ENCODE measurements at places on chromosomes 1 and 21.

DNA sequence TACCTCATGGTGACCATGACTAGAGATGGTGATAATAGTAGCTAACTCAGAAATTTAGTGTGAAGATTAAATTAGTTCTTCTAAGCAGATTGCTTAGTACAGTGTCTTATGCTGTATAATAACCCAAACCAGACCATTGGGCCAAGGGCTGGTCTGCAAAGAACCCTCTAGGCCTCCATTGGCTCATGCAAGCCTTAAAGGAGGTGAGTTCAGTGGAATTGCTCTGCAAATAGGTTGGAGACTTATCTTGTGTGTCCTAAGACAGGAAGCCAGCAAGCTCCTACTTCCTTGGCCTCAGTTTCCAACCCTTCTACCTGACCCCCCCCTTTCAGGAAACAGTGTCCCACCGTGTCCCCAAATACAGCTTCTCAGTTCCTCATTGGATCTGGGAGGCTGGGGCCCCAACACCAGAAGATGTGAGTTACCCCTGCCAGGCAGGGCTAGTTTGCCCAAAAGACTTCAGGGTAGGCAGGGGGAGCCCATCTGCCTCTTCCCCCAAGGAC lies 1.9 kb upstream of the MEF2D start:
- DNase-seq: no peak

DNA sequence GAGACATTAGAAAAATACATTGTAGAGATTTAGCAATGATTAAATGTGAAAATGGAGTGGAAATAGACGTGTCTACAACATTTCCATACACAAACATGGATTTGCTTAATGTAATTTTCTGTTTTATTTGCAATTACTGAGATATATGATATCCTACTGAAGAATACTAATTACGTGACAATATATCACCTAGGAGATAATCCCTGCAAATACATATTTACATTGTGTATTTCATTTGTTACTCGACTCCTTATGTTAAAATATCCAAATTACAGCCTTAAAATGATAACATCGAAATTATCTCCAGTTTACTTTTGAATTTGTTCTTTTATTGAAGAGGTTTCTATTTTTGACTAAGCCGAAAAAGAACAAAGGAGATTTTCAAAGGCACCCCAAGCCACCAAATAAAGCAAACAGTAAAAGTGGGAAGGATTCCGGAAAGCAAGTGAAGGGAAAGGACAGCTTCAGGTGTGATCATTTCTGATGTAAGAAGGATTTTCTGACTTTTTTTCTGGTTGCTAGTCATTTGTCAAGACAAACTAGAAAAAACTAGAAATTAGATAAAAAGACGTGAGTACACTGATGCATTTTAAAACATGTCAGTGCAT lies 7.9 kb downstream of the LHX4 start:
- DNase-seq: no peak

DNA sequence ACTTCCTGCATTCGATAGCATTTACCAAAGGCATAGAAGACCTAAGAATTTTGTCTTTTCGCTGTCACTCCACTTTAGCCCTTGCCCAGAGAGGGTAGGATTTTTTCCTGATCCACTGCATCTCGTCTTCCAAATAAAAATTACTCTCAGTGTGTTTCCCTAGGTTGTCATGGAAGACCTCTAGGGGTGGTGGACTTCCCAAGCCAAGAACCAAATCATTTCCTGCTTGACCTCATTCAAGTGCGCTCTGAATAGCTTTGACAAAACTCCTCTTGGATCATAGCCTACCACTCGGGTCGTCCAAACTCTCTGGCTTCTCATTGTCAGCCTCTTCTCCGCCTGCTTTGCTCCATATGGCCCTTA lies 431 bp upstream of the C1orf52 start:
- peak; percentile 39 for DNase-seq

GRCh38 chr1:175891783-175892309 lies 148.5 kb upstream of the TNR start:
- DNase-seq: no peak

- DNase-seq: no peak
Observed at GRCh38 chr1:243831463-243831862, 18.6 kb downstream of the AKT3 start.

DNA sequence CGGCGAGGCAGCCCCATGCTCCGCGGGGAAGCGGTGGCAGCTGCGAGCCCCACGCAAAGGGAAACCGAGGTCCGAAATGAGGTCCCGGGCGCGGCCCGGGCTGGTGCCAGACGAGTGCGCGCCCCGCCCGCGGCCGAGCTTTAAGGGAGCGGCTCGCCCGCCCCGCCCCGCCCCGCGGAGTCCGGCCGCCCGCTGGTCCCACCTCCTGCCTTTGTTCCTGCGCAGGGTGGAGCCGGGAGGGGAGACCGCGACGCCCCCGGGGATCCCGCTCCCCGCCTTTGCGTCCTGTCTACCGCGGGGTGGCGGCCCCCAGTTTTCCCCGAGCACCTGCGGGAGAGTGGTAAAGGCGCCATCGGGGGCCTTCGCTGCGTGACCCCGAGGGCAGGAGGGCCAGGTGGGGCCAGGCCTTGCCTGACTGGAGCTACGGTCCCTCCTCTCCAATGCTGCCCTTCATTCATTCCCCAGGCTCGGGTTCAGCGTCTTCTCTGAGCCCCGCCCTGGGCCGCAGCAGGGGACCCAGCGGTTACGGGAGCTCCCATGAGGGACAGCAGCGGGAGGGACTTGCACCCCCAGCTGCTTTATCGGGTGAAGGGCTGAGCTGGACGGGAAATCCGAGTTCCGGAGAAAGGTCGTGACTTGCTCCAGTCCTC lies at the start of gene HES2:
HES2 (minus strand) TSS at position 116 of the 650 bp plus-strand sequence; CDS start at position 17, 99 bp downstream.
- peak; percentile 50 for DNase-seq

DNA sequence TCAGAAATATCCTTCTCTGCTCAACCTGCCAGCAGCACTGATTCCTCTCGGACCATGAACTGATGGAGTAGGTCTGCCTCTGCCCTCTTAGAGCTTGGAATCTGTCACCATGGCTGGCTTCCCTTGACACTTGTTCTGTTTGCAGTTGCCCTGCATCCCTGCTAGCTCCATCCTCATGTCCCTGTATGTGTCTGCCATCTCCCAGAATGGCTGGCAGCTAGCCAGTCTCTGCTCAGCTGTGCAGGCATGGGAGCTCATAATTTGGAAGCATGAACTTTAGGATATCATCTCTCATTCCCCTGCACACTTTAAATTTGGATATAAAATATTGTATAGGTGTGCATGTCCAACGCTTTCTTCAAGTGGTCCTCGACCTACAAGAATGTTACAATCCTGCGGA lies 95.4 kb downstream of the C1orf94 start:
- no peak for DNase-seq

DNA sequence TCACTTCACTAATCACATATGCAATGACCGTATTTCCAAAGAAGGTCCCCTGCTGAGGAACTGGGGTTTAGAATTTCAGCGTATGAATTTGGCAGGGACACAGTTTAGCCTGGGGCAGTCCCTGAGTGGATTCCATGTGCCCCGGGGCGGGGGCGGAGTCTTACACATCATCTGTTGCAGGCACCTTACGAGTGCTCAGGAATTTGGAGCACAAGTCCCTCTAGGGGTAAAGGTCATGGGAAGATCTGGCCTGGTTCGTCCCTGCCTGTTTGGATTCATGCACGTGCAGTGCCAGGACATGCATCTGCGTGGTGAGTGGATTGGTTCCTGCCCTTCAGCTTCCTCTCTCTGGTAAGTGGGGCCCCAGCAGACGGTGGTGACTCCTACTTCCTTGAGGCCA lies 208.3 kb upstream of the C1orf174 start:
- no peak for DNase-seq

- no peak for DNase-seq
Observed at GRCh38 chr1:228798548-228798947, 63.3 kb downstream of the RHOU start.

DNA sequence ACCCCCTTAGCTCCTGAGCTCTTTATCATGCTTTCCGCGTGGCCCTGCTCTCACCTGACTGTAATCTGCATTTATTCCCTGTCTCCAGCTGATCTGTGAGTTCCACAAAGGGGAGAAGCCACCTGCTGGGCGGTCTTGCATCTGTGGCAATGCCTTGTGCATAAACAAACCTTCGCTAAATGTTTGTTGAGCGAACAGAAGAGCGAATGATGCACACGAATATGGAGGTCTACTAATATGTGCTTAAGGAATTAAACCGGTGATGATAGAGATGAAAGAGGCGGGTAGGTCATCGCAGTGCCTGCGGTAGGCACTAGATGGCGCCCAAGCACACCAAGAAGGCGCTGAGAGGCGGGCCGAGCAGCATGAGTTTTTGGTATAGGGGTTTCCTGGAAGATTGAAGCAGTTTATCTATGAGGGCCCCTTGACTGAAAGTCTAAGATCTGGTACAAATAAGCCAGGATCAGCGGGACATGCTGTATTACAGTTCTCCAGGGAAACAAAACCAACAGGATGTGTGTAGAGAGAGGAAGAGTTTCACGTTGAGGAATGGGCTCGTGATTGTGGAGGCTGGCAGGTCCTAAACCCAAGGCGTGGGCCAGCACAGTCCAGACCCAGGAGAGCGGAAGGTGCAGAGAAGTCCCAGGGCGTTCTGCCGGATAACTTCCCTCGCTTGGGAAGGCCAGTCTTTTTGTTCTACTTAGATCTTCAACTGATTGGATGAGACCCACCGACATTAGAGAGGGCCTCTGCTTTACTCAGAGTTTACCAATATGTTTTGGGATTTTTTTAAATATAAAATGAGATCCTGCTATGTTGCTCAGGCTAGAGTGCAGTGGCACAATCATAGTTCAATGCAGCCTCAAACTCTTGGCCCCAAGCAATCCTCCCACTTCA lies 34.7 kb downstream of the TOMM20 start:
- peak; percentile 83 for DNase-seq

GRCh38 chr1:25569597-25570396 lies 26.4 kb downstream of the LDLRAP1 start:
- no peak for DNase-seq

- peak; percentile 80 for DNase-seq
Observed at GRCh38 chr1:28359592-28360239, 9.8 kb upstream of the PHACTR4 start.

DNA sequence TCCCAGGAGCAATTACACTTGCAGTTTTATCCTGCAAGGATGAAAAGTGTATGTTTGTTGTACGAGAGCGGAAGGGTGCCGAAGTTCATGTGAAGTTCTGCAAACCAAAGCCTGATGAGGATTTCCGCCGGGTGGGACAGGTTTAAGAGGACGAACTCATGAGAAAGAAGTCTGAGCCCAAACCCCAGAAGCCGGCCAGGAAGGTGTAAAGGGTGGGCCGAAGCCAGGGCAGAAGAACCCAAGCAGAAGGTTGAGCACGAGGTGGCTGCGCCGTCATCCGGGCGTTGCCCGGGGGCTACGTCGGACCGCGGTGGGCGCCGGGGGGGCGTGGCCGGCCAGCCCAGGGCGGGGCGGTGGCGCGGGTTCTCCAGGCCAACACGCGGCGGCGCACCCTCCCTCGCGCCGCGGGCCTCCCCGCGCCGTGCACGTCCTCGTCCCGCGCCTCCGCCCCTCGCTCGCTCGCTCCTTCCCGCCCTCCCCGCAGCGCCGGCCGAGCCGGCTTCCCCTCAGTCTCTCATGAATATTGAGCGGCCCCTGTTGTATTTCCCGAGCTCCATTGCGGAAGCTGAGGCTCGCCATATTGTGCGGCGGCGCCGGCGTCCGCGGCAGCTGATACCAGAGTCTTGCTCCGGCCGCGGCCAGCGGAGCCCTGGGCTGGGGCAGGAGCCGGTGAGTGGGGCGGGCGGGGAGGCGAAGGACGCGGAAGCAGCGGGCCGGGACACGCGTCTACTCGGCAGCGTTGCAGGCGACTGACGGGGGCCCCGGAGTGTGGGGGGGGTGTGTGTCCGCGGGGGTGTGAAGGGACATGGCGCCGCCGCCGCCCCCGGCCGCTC lies at the start of gene RNF2:
RNF2 (plus strand) TSS at position 578 of the 833 bp plus-strand sequence. CDS start 41,996 bp downstream, outside the sequence.
- DNase-seq: peak; percentile 87

GRCh38 chr1:13908128-13908527 lies 208.1 kb downstream of the PRDM2 start:
- no peak for DNase-seq

- no peak for DNase-seq
Observed at GRCh38 chr1:56774067-56774609, 45.1 kb downstream of the FYB2 start.

GRCh38 chr1:11730429-11730891 lies 5.5 kb upstream of the AGTRAP start:
- no peak for DNase-seq

GRCh38 chr1:76830373-76830772 lies 36.9 kb upstream of the ST6GALNAC5 start:
- DNase-seq: no peak

GRCh38 chr21:35020436-35020835 lies 28.7 kb downstream of the RUNX1 start:
- no peak for DNase-seq

GRCh38 chr21:40633048-40633447 lies 213.9 kb downstream of the DSCAM start:
- DNase-seq: no peak

- no peak for DNase-seq
Observed at GRCh38 chr1:234975122-234975940, 153.3 kb downstream of the TOMM20 start.

GRCh38 chr1:16246961-16247360 lies 10.0 kb upstream of the CPLANE2 start:
- DNase-seq: no peak

DNA sequence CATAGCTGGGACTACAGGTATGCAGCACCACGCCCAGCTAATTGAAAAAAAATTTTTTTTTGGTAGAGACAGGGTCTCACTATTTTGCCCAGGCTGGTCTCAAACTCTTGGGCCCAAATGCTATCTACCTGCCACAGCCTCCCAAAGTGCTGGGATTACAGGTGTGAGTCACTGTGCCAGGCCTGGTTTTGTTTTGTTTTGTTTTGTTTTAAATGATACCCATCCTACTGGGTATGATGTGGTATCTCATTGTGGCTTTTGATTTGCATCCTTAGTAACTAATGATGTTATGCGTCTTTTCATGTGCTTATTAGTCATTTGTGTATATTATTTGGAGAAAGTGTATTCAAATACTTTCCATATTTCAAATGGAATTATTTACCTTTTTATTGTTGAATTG lies 142.3 kb downstream of the VPS13D start:
- no peak for DNase-seq

GRCh38 chr1:209633335-209633997 lies 18.8 kb downstream of the LAMB3 start:
- no peak for DNase-seq

DNA sequence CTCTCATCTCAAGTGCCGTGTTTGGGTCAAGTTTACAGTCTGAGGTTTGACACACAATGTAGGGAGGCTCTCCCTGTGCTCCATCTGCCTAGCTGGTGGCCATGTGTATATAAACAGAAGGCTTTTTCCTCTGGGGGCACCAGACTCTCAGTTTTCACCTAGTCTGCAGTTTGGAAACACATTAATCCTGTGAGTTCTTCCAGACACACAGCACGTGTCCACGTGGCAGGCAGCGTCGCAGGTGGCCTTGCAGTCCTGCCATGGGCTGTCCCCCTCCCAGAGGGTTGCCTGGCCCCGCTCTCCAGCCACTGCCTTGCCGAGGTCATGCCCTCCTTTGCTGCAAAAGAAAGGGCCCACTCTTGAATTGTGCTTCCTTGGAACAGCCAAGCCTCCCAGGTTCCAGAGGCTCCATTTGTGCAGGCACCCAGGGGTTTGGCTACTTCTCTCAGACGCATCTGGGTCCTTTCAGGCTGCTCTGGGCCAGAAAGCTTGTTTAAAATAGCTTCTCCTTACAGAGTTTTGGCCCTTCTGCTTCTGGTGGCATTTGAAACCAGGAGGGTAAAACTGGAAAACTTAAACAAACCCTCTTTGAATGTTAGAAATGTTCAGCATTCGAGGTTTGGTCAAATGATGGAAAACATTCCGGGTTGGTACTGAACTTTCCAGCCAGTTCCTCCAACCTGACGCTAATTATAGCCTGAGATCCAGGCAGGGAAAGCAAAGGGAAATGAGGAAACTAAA lies 4.4 kb upstream of the RUNX1 start:
- DNase-seq: no peak

GRCh38 chr1:88985692-88986091 lies 6.7 kb downstream of the KYAT3 start:
- DNase-seq: no peak
